ENCODE measurements at places on chromosomes 1 and 21.

DNA sequence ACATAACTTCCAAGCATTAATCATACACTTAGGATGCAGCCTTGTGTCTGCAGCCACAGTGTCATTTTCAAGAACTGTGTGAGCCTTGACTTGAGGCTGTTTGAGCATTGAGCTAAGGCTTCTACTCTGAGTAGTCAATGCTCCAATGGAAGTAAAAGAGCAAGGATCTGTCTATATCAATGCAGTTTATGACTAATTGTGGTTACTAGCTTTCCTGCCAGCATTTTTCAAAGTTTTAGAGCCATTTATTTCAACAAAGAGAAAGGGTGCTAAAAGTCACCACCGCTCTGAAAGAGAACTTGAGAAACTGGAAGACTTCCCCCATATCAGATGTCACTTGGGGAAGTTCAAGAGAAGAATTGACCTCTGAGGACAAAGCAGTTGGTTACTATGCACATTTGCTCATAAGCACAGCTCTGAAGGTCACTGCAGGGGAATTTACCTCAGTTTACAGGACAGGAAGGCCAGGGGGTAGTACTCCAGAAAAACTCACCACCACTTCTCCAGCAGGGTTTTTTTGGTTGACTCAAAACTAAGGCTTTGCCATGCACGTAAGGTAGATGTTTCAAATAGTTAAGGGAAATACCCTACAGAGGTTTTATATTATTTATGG lies 24.5 kb upstream of the RGS1 start:
- no peak for DNase-seq

- DNase-seq, result no peak
Measured at GRCh38 chr1:68495532-68495931, 1.4 kb downstream of the DEPDC1 start.

DNA sequence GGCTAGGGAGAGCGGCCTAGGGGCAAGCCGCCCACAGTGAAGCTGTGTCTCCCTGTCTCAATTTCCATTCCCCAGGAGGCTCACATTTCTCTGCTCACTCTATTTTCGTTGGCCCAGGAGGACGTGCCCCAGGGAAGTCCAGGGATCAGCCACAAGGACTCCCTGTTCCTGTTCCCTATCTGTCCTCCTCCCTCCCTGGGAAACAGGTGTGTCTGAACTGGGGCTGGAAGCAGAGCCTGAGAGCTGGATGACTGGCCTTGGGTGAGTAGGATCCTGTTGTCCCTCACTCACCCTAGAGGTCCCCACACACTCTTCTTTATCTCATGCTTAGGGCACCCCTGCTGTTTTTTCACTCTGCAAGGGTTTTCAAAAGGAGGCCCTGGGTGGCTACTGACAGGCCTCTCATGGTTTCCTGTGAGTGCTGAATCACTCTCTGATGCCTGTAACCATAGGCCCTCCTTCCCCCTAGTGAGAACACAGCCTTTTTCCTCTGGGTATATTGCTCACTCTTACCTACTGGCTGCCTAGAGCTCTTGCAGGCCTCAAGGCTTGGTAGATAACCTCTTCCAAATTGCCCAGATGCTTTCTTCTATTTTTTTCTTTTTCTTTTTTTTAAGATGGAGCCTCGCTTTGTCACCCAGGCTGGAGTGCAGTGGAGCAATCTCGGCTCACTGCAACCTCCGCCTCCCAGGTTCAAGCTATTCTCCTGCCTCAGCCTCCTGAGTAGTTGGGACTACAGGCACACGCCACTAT lies 3.3 kb upstream of the UTP11 start:
- peak; percentile 67 for DNase-seq

DNA sequence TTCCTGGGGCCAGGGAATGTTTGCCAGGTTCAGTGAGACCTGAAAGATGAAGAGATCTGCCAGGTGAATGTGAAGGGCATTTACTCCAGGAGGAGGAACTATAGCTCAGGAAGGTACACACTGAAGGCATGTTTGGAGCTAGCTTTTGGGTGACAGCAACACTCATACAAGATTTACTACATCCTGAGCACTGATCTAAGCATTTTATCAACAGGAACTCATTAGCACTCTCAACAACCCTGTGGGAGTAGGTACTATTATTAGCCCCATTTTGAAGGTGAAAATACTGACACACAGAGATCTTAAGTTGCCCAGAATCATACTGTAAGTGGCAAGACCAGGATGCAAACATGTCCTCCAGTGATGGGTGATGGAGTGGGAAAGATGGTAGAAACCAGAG lies 6.7 kb downstream of the GADD45A start:
- DNase-seq, result no peak

DNA sequence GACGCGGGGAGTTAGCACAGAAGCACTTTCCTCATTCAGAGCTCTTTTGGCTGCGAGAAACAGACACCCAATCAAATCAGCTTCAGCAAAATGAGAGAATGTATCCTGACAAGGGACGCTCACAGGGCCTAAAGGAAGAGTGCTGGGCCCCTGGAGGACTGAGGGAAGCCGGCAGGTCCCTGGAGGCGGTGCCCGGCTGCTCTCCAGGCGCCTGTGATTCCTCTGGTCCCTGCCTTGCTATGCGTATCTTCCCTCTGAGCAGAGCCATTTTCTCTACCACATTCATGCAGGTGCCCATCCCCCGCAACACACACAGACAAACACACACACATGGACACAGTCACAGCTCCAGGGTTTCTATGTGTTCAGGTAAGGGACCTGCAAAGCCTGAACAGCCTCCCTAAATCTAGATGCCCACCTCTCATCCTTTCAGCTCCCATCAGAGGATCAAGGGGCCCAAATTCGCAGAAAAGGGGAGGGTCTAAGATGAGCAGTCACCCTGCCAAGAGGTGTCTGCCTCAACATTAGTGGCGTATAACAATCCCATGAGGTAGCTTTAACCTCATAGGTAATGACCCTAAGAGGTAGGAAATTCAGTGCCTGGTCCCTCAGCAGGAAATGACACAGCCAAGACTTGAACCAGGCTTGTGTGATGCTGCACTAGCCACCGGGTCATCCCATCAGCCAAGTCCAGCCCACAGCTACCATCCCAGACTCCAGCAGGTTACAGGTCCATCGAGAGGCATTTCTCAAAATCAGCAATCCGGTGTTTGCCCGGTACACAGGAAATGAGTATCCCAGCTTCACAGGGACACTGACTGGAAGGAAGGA lies 29.0 kb downstream of the PTAFR start:
- DNase-seq, result no peak

DNA sequence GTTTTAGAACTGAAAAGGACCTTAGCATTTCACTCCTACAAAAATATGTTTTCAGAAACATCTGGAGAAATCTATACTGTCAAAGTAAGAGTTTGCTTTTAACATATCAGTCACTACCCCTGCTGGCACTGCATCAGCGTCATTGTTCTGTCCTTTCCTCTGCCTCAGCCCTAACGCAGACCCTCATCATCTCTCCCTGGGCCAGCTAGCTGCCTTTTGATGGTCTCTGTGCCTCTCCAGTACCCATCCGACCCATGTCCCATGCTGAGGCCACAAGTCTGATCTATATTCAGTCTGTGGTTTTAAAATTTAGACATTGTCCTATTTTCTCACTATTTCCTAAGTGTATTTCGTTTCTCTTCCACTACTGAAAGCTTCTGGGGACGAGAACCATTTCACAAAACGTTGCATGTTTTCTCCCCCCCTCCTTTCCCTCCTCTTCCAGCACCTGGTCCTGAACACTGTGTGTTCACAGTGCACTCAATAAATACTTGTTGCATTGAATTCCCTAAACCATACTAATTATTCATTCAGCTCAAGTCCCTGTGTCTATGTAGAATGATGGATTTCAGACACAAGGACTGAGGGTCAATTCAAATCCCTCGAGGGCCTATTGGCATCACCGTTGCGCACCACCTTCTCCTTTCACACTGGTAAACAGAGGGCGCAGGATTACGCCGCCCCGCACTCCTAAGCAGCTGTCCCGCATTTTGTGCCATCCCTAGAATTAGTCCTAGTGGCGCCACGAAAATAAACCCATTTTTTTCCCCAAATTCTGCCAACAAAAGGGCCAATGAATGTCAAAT lies 53.4 kb downstream of the CD2 start:
- DNase-seq, result no peak

DNA sequence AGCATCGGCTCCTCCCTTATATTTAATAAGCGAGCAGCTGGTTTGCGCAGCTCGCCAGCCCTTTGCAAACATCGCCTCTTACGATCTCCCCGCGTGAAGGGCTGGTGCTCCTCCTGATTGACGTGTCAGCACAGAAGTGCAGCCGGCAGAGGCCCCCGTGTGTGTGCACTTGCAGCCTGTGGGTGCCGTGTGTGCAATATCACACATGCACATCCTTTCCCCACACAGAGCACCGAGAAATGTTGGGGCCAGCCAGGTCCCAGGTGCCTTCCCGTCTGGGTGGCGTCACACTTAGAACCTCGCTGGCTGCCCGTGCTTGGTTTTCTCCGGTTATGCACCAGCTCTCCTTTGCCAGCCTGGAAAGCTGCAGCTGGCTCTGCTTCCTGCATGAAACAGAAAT lies 126.6 kb upstream of the AJAP1 start:
- DNase-seq, result peak; percentile 43

DNA sequence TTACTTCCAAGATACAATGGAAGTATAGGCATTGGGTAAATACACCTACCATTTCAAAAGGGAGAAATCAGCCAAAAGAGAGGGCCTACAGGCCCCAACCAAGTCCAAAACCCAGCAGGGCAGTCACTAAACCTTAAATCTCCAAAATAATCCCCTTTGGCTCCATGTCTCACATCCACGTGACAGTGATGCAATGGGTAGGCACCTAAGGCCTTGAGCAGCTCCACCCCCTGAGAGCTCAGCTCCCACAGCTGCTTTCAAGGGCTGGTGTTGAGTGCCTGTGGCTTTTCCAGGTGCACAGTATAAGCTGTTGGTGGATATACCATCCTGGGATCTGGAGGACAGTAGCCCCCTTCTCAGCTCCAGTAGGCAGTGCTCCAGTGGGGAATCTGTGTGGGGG lies 72.5 kb downstream of the UROD start:
- DNase-seq, result no peak

- DNase-seq, result no peak
Measured at GRCh38 chr1:65846866-65847265, 54.2 kb downstream of the PDE4B start.

DNA sequence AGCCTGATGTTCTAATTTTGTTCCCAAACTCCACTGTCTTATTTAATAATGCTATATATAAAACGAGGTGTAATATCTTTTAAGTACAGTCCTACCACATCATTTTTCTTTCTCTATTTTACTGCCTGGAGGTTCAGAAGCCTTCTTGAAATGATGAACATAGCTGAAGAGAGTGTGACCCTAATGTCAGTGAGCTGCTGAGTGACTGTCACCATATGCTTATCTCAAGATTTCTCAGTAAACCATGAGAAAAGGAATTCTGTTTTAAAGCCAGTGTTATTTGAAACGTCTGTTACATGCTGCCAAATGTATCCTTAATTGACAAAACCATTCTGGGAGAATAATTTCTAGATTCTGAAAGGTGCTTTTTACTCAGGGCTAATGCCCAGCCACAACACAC lies 503.5 kb upstream of the TMPRSS15 start:
- no peak for DNase-seq

DNA sequence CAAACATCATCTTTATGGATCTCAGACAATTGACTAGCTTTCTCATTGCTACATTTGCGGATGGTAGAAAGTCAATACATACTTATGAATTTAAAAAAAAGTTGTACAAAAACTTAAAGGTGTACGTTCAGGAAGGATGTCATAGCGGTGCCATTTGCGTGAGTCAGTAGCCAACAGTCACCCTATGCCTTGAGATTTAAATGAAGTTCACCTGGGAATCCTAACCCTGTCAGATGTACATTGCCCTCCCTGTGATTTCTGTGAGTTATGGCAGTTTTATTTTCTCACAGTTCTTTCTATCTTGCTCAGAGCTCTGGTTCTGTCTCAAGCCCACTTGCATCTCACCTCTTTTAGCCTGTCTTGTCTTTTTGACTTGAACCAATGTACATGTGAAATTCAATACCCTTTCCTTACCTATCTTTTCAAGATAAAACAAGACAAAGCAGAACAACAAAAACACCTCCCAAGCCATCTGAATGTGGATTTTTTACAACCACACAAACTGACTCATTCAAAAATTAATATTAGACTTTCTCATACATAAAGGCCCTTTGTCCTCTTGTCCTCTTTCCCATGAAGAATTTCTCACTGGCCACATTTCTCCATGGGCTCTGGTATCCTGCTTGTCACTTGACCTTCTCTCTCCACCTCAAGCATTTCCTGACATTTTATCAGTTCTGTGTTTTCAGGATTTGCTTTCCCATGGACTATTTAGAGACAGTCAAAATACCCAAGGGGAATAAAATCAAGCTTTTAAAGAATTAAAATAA lies 25.3 kb upstream of the ZNF697 start:
- DNase-seq, result no peak

DNA sequence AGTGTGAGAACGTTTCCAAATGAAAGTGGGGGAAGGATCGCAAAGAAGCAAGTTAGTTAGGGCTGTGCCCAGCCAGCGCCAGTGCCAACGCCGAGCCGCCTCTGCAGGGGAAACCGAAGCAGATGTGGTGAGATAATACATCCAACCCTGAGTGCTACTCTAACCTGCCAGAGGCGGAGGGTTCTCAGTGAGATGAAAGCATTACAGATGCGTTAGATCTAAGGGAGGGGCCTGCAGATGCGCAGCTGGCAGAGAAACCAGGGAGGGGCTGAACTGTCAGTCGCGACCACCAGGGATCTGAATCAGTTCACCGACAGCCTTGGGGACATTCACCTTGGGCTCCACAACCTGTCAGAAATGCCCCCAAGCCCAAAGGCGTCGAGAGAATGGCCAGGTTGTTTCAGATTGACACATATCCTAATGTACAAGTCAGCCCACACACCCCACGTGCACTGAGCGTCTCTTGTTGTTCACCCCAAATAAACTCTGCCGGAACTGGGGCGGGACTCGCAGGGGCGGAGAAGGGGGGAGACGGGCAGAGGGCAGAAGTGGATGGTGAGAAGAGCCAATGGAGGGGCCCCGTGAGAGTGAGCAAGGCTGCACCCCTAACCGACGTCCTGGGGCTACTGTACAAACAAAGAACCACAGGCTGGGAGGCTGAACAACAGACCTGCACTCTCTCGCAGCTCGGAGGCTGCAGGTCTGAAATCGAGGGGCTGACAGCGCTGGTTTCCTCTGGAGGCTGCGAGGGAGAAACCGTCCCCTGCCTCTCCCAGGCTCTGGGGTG lies 8.7 kb upstream of the UMODL1 start:
- DNase-seq, result no peak

DNA sequence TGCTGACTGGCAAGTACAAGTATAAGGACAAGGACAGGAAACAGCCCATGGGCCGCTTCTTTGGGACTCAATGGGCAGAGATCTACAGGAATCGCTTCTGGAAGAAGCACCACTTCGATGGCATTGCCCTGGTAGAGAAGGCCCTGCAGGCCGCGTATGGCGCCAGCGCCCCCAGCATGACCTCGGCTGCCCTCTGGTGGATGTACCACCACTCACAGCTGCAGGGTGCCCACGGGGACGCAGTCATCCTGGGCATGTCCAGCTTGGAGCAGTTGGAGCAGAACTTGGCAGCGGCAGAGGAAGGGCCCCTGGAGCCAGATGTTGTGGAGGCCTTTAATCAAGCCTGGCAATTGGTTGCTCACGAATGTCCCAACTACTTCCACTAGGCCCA lies 32.0 kb downstream of the SLC16A1 start:
- DNase-seq, result no peak

GRCh38 chr1:30642391-30643120 lies 80.8 kb downstream of the MATN1 start:
- DNase-seq, result no peak

GRCh38 chr1:204172404-204173029 lies 6.4 kb upstream of the REN start:
- DNase-seq, result no peak

Data from mesenteric fat pad (tissue), 1 donor.